ENCODE measurements at places on chromosomes 7 and 10.

GRCh38 chr10:19783721-19784120, 32.5 kb upstream of the PLXDC2 start:
- DNase-seq: no peak

GRCh38 chr7:33354201-33354600, 224.8 kb downstream of the BBS9 start:
- no peak for DNase-seq

- no peak for DNase-seq
Measured at GRCh38 chr7:156829669-156830336, 63.2 kb downstream of the LMBR1 start.

DNA sequence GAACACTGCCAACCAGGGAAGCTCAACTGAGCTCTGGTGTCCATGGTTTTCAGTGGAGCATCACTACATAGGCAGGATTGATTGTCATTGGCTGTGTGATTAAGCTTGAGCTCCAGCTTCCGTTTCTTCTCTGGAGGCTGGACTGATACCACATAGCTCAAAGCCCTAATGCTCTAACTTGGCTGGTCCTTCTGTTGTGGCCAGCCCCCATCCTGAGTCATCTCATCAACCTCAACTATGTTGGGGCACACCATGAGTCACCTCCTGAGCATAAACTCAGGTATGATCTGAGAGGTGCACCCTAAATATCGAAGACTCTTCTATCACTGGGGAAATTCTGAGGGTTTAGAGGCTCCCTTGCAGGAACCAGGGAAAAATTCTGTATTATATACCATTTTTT, 114.5 kb upstream of the INHBA start:
- DNase-seq: no peak

DNA sequence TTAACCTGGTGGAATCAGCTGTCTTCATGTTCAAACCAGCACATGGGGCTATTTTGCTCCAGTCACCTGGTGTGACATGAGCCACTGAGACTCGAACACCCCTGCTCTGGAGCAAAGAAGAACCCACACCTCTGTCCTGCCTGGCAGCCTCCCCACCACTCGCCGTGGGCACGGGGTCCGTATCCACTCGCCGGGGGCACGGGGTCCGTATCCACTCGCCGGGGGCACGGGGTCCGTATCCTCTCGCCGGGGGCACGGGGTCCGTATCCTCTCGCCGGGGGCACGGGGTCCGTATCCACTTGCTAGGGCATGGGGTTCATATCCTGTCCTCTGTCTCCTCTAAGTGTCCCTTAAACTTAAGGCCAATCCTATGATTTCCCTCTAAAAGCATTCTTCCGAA, 558.7 kb downstream of the PTPRN2 start:
- no peak for DNase-seq

DNA sequence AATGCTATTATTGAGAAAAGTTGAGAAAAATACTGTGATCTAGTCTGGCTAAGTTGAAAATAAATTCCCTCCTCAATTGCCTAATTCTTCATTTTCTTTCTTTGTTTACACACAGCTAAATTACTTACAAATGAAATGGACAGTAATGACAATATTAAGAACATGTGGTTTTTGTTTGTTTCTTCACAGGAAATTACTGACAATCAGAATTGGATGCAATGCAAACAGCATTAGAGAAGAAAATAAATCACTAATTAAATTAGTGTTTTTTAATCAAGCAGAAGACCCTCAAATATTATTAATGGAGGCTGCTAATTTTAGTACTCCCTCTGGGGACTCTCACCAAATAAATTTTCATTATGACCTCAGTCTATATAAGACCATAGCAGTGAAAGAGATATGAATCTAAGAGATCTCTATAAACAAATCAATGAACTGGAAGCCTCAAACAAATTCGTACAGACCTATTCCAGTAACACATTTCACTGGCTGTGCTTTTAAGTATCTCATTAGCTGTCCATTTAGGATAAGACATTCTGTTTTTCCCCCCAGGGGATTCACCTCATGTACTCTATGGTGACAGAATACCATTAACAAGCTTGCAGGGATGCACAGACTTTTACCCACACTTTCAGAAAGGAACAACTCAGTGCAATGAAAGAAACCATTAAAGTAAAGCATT, 202.0 kb upstream of the DGKB start:
- DNase-seq: no peak

- no peak for DNase-seq
Measured at GRCh38 chr10:18450298-18450697, 201.1 kb downstream of the NSUN6 start.

- no peak for DNase-seq
Measured at GRCh38 chr10:9759596-9759995, 1258.1 kb upstream of the CELF2 start.

- no peak for DNase-seq
Measured at GRCh38 chr7:43922726-43923125, 3.5 kb upstream of the UBE2D4 start.

DNA sequence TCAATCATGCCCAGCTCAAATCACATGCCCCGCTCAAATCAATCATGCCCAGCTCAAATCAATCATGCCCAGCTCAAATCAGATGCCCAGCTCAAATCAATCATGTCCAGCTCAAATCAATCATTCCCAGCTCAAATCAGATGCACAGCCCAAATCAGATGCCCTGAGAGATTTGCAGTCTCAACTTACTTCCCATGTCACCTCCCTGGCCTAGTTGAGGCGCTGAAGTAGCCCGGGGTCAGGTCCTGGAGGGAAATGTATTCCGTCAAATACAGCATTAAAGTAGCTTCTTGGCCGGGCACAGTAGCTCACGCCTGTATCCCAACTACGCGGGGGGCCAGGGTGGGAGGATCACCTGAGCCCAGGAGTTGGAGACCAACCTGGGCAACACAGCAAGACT, 15.7 kb upstream of the PRKAR1B start:
- DNase-seq: no peak

- DNase-seq: no peak
Measured at GRCh38 chr10:71522442-71523144, 125.9 kb downstream of the CDH23 start.

- DNase-seq: peak; percentile 29
Measured at GRCh38 chr10:24207781-24208611, 942 bp upstream of the KIAA1217 start.

- DNase-seq: no peak
Measured at GRCh38 chr7:1649751-1650326, 20.2 kb upstream of the ELFN1 start.

GRCh38 chr7:112025556-112025955, 180.6 kb downstream of the DOCK4 start:
- no peak for DNase-seq

DNA sequence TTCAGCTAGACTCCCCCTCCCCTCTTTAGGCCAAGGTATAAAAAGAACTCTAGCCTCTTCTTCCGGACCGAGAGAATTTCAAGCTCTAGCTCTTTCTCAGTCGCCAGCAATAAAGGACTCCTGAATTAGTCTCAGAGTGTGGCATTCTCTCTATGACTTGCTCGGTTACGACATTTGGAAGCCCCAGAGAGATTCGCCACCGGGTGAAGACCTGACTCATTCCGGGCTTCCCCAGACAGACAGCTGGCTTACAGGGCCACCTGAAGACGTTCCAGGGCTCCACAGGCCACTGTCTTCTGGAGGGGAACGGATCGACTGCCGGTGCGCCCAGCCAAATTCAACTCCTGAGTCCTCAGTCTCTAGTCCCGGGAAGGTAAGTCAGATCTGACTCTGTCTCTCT, at the start of gene AKR1B15:
Gene AKR1B15 (plus strand): TSS at position 234 of the 400 bp plus-strand sequence. CDS start 15,510 bp downstream, outside the sequence.
- no peak for DNase-seq

GRCh38 chr7:410395-410910, 109.2 kb downstream of the PDGFA start:
- no peak for DNase-seq

DNA sequence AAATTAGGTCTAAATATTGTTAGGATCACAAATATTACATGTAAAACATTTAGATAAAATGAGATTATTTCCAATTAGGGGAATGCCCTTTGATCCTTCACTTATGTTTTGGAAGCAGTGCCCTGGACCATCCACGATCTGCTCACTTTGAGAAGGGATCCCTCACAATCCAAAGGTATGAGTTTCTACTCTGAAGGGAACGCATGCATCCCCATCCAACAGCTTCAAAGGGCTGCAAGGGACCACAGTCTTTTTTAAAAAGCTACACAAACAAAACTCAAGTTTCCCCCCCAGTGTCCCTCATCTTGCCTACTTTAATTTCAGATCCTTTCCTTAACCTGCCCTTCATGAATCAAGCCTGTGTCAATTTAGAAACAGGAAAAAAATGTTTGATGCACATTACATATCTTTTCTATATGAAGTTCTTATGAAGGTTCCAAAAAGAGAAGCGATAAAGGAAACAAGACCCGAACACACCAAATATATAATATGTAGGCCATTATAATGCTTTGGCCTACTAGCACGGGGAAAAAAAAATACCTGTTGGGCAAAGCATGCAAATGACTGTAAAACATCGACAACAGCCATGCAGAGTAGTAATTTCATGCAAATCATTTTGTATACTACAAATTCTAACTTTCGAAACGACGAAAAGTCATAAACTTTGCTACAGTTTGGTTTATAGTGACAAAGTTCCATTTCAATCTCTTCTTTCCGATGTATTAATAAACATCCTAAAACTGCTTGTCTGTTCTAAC, 2.0 kb downstream of the EIF3A start:
- no peak for DNase-seq

- DNase-seq: no peak
Measured at GRCh38 chr7:41403291-41403690, 299.6 kb downstream of the INHBA start.

GRCh38 chr10:34126371-34127151, 688.5 kb downstream of the PARD3 start:
- no peak for DNase-seq

DNA sequence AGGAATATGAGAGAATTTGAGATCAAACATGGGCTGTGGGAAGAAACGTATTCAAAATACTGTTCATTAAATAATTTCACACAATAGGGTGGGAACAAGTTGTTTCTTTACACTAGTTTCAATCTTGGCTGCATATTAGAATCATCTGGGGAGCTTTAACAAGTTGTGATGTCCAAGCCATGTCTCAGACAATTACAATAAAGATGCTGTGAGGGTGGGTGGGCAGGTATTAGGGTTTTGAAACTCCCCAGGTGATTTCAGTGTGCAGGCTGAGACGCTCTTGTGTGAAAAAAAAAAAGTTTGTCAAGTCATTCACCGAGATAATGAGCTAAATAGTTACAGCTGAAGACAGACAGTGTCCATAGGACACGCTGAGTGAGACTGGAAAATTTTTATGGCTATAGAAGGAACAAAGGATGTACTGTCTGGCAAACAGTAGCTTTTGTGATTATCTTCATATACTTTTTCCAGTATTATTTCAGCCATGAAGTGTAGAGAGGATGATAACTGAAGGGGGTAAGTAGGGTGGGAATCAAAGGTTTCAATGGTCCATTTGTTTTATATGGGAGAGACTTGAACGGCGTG, 12.6 kb upstream of the LAMB4 start:
- DNase-seq: peak; percentile 69

GRCh38 chr10:106765241-106765754, 399.2 kb downstream of the SORCS1 start:
- no peak for DNase-seq

- no peak for DNase-seq
Measured at GRCh38 chr10:84567133-84567532, 238.7 kb downstream of the CCSER2 start.

GRCh38 chr7:79968894-79969293, 165.7 kb upstream of the GNAI1 start:
- no peak for DNase-seq

- DNase-seq: no peak
Measured at GRCh38 chr7:140559410-140559809, 80.1 kb upstream of the MKRN1 start.

DNA sequence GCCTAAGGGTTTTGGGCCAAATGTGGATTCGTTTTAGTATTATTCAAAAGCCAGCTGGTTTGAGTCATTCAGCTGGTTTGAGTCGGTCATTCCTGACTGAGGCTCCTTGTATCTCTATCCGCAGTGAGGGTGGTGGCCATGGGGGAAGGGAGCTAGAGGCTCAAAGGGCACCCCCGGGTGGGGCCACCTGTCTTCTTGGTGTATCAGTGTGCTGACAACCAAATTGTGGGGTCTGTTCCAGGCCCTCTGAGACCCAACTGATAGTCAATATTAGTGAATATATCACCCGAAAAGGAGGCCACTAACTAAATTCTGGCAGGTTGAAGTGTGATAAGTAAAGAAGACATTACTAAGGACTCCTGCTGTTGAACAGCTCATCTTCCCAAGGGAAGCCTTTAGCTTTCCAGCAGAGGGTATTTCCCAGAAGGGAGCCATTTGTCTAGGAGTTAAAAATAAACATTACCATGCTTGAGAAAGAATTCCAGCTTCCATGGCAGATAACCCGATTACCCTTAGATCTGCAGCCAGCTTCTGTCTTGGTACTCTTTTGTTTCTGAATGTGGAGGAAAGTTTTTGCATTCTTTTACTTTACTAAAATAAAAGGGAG, 29.9 kb upstream of the DDX50 start:
- no peak for DNase-seq

DNA sequence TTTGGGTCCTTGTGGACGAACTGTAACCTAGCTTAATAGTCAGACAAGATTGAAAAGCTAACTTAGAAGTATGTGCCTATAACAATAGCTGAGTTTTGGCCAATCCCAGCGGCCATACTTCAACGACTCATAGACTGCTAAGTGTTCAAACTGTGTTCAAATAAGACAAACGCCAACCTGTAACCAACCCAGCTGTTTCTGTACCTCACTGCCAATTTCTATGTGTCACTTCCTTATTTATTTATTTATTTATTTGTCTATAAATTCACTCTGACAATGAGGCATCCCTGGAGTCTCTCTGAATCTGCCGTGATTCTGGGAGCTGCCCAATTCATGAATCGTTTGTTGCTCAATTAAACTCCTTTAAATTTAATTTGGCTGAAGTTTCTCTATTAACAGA, 21.7 kb downstream of the ST8SIA6 start:
- no peak for DNase-seq

DNA sequence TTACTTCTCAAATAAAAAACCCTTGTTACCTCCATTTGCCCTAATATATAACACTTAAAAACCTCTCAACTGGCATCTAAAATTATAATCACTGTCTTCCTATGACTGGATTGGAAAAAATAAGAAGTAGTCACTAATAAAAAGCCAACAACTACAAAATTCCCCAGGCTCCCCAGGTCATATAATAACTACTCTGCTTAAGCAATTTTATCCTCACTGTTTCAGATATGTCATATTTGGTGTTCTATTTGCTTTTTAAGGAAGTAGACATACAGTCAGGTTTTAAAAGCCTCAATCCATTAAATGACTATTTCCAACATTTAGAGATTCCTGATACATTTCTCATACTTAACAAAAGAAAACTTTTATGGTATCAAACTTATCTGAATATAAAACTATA, 2.4 kb downstream of the H2AZ2 start:
- no peak for DNase-seq

DNA sequence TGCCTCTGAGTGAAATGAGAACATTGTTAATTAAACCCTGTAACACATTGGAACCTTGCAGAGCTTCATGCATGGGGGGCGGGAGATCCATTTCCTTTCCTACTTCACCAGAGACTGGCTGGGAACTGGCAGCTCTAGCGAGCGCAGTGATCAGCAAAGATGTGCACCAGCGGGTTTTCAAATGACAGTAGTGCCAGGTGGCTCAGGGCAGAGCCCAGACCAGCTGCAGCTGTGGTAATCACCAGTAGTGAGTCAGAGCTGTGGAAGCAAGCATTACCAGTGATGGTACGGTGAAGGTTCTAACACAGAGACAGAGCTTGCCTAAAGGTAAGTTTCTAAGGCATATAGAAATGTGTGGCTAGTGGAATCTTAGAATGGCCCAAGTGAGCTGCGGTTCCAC, 1009.7 kb upstream of the CELF2 start:
- DNase-seq: no peak

- DNase-seq: no peak
Measured at GRCh38 chr10:52359441-52359840, 45.4 kb downstream of the DKK1 start.

Measured in COLO829 (cell line).